Regular cardiac myocyte (primary cell): ENCODE measurements at places on chromosomes 7 and 10. TPM values are rescaled to one million over a fixed set of nuclear protein-coding genes. Genes with fewer than 3 reads are reported as not detected.

Gene BUD23
- total RNA-seq: 49.0 and 98.9 TPM in 2 replicates

Gene AKR1B15
- not detected in 2 replicates for total RNA-seq

Gene CALML5
- total RNA-seq: not detected in 2 replicates

Gene SPDYE9
- total RNA-seq: not detected in 2 replicates

Gene ABCC2
- total RNA-seq: 0.19 and 0.28 TPM in 2 replicates

Gene SYT15
- total RNA-seq: under 0.01 TPM in 1 of 2 replicates, not detected in the other

Gene NEUROG3
- total RNA-seq: not detected in 2 replicates

Gene MSS51
- 1.2 and 2.3 TPM in 2 replicates for total RNA-seq

Gene NYAP1
- total RNA-seq: 0.19 and 0.85 TPM in 2 replicates
